DMS79 treated with DMSO at 0.1 percent for 48 hours (cell line): ENCODE measurements at places on chromosomes 7 and 10.

GRCh38 chr7:94173436-94173835 lies 169.3 kb upstream of the BET1 start:
- no peak for DNase-seq

GRCh38 chr7:66377714-66378113 lies 172.6 kb downstream of the TPST1 start:
- DNase-seq: no peak

- DNase-seq: no peak
Observed at GRCh38 chr10:69069090-69070042, 18.5 kb upstream of the SRGN start.

GRCh38 chr7:7254908-7255307 lies 72.6 kb downstream of the C1GALT1 start:
- DNase-seq: no peak

GRCh38 chr7:96887426-96887825 lies 117.9 kb upstream of the DLX6 start:
- DNase-seq: no peak

DNA sequence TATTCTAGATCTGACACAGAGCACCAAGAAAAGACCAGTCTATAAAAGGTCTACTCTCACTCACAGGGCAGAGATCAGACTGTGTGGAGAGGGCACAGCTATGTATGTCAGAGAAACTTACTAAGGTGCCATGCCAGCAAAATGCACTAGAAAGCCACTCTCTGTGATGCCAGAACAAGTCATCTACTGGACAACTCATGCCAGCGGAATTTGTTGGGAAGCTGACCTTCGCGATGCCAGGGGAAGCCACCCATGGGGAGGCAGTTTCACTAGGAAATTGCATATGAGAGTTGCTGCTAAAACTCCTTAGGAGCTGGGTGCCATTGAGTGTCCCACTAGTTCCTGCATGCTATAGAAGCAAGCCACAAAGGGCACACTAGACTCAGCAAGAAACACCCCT lies 58.5 kb downstream of the MICU1 start:
- no peak for DNase-seq

GRCh38 chr10:131785121-131785460 lies 115.7 kb upstream of the PPP2R2D start:
- no peak for DNase-seq

GRCh38 chr7:117808910-117809705 lies 64.1 kb downstream of the CTTNBP2 start:
- DNase-seq: peak; percentile 63

GRCh38 chr7:95491634-95492314 lies 6.0 kb downstream of the ASB4 start:
- peak; percentile 80 for DNase-seq

- DNase-seq: no peak
Observed at GRCh38 chr10:61359452-61359851, 93.7 kb downstream of the TMEM26 start.

- DNase-seq: no peak
Observed at GRCh38 chr7:136228171-136228570, 251.0 kb upstream of the MTPN start.

- DNase-seq: no peak
Observed at GRCh38 chr10:119803264-119803663, 69.4 kb downstream of the MCMBP start.

DNA sequence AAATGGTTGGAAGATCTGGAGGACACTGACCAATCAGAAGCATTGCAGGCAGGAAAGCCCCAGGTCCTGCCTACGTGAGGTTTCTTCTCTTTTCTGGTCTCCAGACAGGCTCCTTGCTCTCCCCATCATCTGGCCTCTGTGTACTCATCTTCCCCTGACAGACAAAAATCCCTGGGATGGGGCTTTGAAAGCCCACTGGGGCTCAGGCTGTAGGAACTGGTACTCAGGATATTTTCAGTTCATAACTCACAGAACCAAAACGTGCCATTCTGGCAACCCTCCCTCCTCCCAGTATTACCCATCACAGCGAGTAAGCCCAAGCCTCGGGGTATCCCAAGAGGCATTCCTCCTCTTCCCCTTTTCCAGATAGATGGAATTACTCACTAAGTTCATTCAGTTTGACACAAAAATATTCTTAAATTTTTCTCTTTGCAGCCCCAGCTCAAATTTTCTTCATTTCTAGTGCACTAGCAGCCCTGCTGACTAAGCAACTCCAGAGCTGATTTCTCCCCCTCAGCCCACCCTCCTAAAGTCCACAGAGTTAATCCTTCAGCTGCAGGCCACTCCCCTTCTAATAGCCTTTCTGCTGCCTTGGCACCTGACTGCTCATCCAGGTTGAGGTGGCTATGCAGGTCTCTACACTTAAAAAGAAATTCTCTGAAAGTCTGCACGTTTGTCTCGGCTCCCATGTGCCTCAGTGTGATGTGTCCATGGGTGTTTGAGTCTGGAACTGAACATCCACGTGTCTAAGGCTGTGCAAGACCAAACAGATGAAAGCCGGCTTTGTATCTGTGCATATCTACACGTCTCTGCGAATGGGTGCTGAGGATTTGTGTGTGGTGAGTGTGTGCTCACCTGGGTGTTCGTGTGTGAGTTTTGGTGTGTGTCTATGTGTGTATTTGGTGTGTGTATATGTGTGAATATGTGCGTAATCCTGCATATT lies 331.4 kb downstream of the CCSER2 start:
- DNase-seq: no peak

GRCh38 chr10:4526311-4526731 lies 299.7 kb upstream of the AKR1E2 start:
- DNase-seq: no peak

DNA sequence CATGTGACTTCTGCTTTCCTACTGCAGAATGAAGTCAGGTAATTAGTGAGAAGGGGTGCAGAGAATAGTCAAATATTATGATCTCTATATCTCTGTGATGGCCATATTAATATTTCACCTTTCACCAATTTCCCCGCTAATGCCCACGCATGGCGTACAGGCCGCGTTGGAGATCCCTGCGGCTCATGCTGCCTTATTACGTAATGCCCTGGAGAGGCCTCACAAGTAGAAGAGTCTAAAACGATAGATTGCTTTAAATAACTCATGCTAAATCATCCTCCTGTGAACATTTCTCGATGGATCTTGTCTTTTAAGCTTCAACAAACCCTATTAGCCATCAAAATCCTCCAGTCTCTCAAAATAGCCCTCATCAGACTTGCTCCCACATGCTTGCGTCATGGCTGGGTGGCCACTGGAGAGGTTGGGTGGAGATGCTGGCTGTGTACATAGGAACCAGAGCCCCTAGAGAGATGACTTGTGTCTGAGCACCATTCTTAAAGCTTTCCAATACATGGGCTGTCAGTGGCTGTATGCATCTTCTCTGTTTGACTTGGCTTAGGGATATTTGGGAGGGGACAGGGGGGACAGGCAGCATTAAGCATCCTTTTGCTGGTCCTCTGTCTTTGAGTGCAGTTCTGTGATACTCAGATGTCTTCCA lies 79.5 kb upstream of the INSYN2A start:
- peak; percentile 71 for DNase-seq

- DNase-seq: no peak
Observed at GRCh38 chr7:21293771-21294170, 134.1 kb upstream of the SP4 start.

DNA sequence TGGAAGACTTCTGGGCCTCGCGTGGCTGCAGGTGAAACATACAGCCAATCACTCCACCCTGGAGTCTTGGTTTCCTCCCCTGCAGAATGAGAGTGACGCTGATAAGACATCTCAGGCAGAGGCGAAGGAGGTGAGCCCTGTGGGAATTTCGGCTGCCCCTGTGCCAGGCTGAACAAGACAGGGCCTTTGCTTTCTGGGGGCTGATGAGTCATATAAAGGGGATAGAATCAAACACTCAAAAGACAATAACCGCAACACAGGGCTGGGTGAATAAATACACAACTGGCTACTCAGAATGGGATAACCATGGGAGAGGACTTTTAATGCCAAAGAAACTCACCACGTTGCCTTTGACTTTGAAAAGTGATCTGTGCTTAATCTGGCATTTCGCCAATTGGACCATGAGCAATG lies 143.8 kb downstream of the KCNMA1 start:
- no peak for DNase-seq

DNA sequence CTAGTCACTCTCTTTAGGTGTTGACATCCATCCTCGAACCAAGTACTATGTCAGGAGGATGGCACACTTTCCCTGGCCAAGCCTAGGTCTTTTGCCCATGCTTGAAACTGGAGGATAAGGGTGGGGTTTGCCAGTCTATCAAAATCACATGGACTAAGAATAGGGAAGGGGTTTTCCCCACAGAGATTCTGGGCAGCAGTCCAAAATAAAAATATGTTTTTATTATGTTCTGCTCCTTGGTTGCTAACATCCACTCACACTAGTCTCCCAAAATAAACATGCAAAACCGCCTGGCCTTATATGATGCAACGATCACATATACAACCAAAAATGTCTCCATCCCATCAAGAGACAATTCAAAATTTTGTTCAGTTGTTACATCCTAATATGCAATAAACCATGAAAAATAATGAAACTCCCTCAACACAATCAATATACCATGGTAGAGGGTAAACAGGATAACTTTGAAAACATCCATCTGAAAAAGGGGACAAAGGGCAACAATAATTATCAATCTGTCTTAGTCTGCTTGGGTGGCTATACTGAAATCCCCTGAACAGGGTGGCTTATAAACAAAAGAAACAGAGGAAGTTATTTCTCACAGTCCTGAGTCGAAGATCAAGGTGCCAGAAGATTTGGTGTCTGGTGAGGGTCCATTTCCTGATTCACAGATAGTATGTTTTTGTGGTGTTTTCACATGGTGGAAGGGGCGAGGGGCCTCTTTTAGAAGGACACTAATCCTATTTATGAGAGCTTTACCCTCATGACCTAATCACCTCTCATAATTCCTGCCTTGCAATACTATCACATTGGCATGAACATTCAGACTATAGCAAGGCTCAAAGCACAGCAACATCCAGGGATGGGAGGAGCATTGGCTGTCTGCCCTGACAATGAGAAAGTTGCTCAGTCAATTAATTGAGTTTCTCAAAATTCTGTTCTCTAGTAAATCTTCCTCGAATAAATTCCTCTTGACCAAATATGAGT lies 159.3 kb downstream of the ETV1 start:
- no peak for DNase-seq

- no peak for DNase-seq
Observed at GRCh38 chr10:123229927-123230630, 75.9 kb downstream of the BUB3 start.

GRCh38 chr7:150977382-150978125 lies 567 bp downstream of the KCNH2 start:
- peak; percentile 14 for DNase-seq

DNA sequence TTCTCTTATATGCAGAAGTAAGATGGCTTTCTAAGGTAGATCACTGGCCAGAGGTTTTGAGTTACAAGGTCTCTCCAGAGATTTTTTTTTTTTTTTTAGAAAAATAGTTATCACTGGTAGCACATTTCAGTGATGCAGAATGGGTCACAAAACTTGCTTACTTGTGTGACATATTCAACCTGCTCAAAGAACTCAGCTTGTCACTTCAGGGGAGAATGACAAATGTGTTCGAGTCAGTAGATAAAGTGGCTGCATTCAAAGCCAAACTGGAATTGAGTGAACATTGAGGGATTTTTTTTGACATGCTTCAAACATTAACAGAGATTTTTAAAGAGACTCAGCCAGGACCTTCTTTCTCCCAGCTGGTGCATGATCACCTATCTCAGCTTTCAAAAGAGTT lies 33.4 kb downstream of the PHTF2 start:
- no peak for DNase-seq

- DNase-seq: no peak
Observed at GRCh38 chr10:85537561-85537960, 829.0 kb downstream of the GRID1 start.

- DNase-seq: no peak
Observed at GRCh38 chr7:31782411-31782991, 95.5 kb downstream of the PPP1R17 start.

GRCh38 chr7:33107136-33108066 lies 1.8 kb downstream of the RP9 start:
- DNase-seq: peak; percentile 46

GRCh38 chr7:28922624-28923331 lies 35.4 kb downstream of the TRIL start:
- peak; percentile 87 for DNase-seq

DNA sequence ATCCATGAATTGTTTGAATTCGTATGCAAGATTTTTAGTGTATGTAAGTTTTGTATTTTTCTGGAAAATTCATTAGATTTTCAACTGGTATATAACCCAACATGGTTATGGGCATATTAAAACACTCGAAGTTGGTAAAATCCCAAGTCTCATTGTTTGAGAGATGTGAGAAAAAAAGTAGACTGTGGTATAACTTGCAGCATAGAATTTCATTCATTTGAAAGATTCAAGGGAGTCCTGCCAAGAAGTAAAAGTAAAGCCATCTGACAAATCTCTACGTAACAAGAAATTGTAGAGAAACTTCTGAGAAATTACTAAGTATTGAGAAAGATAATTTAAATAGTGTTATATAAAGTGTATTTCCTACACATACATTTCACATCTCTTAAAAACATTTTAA lies 40.2 kb downstream of the SEMA3E start:
- DNase-seq: no peak

DNA sequence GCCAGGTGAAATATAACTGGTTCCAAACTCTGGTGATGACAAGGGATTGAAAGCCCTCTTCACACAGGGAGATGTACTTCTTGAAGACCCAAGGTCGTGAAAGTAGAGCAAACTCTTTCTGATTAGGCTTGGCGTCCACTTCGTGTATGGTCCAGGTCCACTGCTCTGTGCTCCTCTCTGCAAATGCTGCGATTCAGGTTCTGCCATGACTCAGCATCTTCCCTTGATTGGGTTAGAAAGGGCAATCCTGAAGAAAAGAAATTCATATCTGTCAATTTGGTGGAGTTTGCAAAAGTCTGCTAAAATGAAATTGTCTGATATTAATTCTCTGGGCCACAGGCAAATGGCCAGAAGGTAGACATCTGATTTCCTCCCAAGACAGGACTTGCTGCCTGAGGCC lies 431.4 kb downstream of the ACTR3B start:
- no peak for DNase-seq

GRCh38 chr10:5536486-5537081 lies 11.8 kb downstream of the CALML3 start:
- DNase-seq: no peak

DNA sequence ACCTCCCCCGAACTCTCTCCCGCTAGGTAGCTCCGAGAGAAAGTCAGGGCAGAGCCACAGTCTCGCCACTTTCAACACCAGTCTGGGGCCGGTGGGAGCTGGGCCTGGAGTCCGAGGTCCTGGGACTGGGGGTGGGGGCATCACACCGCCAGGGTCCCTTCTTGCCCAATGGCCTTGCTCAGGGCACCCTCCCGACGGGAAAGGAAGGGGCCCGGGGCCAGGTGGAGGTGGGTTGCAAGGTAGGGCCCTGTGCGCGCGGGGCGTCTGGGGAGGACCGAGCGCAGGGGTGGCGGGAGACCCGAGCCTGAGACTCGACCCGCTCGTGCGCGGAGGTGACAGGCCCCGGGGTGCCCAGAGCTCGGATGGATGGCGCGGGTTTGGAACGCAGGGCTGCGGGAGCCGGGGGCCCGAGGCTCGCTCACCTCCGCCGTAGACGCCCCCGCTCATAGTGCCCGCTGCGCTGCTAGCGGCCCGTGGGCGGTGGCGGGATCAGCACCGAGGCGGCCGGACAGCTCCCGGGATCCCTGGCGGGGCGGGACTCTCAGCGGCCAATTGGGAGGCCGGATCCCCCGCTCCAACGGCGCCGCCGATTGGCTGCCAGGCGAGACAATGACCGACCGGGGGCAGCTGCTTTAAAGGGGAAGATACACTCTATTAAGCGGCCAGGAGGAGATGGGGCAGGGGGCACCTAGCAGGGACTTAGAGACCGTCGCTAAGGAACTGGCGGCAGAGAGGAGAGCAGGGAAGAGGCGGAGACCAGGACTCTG lies at the start of gene ACTL6B:
TSS of gene ACTL6B (minus strand) at position 541 of the 767 bp plus-strand sequence. CDS start at position 447, 94 bp downstream.
- peak; percentile 67 for DNase-seq
